ENCODE measurements at places on chromosomes 16 and 17.

GRCh38 chr17:64177311-64178010, 47.5 kb upstream of the ERN1 start:
- DNase-seq: no peak

DNA sequence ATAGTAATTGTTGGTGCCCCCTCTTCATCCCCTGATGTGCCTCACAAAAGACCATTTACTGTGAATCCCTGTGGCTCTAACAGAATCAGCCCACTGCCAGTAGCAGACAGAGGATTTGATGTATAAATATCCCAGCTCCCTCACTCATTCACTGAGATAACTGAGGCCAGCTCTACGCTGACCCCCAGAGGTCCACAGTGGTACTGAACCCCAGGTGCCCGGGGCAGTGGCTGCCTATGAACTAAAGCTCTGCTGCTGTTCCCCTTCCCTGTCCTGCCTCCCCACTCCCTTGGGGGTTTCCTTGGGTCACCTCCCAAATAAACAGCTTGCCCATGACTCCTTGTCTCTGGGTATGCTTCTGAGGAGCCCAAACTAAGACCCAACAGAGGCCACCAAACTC, 295.8 kb downstream of the FOXL1 start:
- peak; percentile 13 for DNase-seq

DNA sequence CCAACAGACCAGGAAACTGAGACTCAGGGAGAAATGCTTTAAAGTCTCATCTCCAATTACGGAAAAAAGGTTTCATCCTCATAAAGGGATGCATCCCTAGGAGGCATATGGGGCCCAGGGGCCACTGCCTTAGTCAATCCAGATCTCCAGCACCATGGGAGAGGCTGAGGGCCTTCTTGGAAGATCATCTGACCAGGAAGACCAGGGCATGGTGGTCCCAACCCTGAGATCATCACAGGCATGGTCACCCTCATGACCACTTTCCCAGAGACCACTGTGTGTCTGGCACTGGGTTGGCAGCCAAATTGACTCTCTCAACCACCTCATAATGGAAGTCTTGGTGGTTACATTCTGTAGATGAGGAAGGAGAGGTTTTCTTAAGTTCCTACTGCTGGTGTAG, 23.4 kb upstream of the CES5A start:
- DNase-seq: no peak

GRCh38 chr17:81514739-81515529, 2.3 kb upstream of the ACTG1 start:
- peak; percentile 83 for DNase-seq

GRCh38 chr17:58215685-58216084, 3.4 kb downstream of the MKS1 start:
- DNase-seq: no peak

DNA sequence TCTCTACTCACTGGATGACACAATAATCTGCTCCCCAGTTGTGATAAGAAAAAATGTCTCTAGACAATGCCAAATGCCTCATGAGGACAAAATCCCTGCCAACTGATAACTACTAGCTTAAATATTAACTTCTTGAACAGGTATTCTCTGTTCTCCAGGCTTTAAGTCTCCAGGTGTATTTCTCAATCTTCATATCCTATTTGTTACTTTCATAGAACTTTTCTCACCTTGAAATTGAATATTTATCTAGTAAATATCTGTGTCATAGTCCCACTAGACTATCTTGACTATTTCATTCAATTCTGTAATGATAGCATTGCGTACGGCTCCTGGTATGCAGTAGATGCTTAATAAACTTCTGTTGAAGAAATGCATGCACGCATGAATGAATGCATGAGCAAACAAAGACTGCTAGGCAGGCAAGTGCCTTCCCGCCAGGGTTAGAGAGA, 15.9 kb downstream of the HSD17B2 start:
- no peak for DNase-seq

DNA sequence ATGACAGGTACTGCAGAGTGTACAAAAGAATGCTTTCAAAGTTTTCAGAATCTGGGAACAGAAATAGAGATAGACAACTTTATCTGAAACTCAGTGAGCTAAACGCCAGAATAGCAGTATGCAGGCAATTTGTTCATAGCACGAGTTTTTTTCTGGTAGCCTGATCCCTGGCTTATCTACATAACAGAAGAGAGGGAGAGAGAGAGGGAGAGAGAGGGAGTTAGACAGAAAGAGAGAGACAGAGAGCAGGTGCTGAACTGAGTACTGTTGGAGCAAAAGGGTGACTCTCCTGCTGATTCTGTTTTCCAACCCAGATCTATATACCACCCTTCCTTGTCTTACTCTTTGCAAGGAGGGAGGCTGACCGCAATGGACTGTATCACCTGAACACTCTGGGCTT, 388.0 kb upstream of the CA10 start:
- no peak for DNase-seq

GRCh38 chr17:36055921-36056520, 8.1 kb upstream of the CCL18 start:
- DNase-seq: no peak

DNA sequence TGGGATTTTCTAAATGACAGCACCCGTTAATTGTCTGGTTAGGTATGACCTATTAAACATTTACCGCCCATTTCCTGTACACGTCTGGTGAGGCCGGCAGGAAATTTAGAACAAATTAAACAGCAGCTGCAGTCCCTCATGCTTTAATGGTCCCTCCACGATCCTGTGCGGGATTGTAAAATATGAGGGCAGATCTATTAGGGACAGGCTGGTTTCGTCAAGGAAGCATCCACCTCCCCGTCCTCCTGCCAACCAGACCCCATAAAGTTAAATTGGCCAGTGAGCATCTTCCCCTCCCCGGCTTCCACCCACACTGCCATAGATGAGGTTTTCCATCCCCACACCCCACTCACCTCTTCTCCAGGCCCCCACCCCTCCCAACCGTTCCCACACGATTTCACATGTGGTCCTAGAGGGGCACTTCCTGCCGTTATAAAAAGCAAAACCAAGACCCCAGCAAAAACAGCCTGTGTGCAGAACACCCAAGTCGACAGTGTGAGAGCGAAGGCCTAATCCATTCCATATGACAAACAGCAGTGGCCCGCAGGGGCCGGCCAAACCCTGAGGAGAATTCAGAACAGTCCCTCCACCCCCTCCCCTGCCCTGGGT, 331.9 kb downstream of the FOXL1 start:
- DNase-seq: no peak

DNA sequence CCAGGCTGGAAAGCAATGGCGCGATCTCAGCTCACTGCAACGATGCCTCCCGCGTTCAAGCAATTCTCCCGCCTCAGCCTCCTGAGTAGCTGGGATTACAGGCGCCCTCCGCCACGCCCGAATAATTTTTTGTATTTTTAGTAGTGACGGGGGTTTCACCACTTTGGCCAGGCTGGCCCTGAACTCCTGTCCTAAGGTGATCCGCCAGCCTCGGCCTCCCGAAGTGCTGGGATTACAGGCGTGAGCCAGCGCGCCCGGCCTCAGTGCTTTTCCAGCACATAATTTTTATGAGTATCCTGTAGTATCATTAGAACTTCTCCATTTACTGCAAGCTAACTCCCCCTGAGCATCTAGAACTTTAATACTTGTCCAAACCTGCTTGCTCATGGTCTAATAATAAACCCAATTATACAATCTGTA, 1.8 kb downstream of the UBE2G1 start:
- DNase-seq: no peak

DNA sequence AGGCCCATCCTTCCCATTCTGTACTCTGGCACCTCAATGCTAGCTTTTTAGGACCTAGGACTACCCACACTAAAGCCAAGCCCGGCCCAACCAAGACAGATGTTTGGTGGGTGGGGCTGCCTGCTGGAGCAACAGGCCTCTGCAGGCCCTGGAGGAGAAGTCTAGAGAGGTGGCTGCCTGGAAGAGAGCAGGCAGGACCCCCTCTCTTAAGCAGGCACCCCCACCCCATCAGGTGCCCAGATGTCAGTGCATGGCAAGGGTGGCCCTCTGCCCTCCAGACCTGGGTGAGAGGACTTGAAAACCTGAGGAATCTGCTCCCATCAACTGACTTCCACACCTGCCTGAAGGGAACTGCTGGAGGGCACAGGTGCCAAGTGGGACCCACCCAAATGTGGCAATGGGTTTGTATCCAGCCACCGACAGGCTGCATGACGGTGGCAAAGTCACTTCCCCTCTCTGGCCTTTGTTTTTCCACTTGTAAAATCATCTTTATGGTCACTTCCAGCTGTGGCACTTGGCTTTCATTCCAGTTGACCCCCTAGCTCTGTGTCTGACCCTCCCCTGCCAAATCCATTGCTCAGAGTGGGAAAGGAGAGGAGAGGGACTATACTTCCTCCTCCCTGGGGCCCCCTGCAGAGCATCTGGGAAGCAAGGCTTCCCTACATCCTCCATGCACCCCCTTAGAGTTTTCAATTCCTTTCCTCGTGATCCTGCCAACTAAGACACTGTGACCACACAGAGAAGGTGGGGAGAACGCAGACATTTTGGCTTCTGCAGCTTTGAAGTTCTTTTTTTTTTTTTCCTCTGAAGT, 1.7 kb upstream of the STAT5A start:
- no peak for DNase-seq

GRCh38 chr17:41800601-41801373, 11.0 kb downstream of the P3H4 start:
- peak; percentile 44 for DNase-seq

DNA sequence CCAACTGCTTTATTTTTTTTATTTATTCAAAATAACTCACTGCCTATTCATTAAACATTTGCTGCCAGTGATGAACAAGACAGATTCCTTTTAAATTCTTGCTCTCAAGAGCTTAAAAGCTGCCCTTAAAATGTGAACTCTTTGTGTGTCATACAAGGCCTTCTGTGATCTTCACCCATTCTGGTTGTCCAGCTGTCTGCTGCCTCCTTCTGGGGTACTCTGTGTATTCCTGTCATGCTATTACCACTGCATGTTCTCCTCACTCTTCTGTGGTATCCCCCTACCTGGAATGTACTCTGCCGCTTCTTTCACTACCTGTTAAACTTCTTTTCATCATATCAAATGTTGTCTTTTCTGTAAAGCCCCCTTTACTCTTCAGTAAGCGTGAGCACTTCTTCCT, 165.8 kb downstream of the CHD9 start:
- DNase-seq: peak; percentile 60

DNA sequence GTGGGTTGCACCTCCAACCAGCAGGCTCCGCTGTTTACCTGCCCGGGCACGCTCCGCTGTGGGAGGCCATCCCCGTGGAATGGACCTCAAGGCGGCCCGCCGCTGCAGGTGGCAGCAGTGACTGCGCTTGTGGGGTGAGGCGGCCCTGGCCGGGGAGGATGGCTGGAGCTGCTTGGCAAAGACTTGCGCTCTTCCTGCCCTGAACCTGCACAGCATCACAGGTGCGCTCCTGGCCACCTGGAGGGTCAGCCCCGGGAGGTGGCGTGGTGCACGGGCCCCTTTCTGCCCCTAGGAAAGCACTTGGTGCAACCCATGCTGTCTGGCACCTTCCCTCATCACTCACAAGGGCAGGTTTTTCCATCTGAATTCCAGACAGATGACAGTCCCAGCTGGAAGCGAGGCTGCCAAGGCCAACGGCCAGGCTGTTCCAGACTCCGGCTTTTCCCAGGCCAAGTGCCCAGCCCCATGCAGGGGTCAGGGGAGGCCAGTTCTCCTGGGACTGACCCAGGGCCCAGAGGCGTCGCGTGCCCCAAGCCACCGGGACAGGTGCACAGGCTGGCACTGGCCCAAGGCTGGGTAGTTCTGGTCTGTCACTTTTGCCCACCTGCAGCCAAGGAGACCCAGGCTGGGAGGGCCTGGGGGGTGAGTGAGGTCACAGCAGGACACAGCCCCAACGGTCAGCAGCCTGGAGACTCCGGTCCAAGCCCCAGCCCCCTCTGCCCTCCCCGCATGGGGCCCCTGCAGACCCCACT, 13.3 kb downstream of the UTS2R start:
- no peak for DNase-seq

GRCh38 chr16:27620541-27620940, 70.6 kb downstream of the KATNIP start:
- DNase-seq: no peak

GRCh38 chr17:41917679-41918313, 955 bp downstream of the ACLY start:
- DNase-seq: peak; percentile 39

DNA sequence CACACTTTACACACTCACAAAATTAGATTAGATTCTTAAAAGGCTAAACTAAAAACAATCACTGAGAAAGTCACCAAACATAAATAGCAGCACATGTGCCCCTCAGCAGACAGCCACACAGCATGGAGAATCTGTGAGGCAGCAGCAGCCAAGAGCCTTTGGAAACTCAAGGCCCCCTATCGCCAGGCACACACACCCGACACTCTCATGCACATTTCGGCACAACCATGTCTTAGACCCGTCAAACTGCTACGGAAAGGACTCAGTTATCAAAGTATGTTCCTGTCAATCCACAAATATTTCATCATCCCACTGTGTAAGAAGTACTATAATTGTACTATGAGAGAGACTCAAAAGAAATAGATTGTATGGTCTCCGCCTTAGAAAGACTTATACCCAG, 20.9 kb downstream of the UBE2O start:
- DNase-seq: no peak

DNA sequence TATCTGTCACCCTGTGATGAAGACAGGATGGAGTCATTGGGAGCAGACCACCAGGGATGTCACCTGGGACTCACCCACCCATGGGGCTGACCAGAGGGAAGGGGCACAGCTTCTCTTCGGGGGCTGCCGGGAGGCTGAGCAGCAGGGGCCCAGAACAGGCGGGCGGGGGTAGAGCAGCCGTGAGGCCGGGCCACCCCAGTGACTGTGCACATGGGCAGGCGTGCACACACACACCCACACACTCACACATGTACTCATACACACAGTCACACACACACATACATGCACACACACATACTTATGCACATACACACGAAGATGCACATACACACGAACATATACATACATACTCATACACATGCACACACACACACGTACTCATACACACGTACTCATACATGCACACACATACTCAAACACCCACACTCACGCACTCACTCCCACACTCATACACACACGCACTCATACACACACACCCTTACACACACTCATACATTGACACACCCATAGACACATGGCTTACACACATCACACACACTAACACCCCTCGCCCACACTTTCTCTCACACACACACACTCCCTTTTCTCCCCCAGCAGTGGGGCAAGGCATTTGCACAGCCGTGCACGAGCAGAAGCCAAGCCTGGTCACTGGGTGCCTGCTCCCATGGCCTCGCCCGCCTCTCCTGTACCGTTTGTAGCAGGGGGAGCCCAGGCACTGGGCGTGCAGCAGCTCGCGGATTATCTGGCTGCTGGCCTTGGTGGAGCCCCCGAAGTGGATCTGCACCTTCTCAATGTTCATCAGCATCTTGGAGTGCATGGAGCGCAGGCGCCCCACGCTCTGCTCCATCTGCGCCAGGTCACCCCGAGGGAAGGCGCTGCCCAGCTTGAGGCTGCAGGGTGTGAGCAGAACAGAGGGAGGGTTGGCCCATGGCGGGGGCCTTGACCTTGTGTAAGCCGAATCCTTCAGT, 12.4 kb downstream of the UBALD2 start:
- DNase-seq: no peak

DNA sequence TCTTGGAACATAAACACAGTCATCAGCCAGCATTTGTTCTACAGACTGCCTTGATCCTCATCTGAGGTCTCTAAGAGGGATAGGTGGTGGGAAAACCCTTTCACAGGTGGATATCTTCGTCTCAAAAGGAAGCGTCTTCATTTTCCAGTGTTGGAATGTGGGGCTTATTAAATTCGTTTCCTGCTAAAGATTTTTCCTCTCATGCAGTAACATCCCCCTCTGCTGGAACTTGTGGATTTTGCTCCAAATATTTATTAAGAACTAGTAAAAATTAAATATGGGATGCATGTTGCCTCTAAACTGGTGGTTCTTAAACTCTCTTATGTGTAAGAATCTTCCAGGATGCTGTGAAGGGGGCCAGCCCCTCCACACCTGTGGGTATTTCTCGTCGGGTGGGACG, 20.1 kb upstream of the MLYCD start:
- DNase-seq: peak; percentile 75
